CD8-positive, alpha-beta memory T cell (primary cell): ENCODE measurements at places on chromosomes 7 and 10.

- no peak for DNase-seq
Observed at GRCh38 chr7:29086545-29086944, 59.8 kb downstream of the CPVL start.

GRCh38 chr10:8815969-8816368, 761.5 kb downstream of the GATA3 start:
- DNase-seq: no peak

GRCh38 chr7:40698214-40698920, 563.6 kb downstream of the SUGCT start:
- DNase-seq: no peak

DNA sequence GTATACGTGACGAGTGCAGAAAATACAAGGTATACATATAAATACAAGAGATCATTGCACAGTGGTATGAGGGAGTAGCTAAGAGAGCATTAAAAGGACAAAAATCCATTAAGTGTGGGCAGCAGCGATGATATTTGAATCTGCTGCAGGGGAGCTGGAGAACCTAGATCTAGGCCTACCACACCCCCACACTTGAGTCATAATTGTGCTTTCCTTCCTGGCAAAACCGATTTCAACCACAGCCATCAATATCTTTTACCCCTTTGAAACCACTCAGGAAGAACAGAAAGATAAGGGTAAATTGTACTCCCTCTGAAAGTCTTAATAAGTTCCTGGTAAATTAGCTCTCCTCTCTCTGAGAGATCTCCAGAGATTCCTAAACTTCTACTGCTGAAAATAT, 345.0 kb downstream of the SORCS1 start:
- DNase-seq: no peak

- DNase-seq: no peak
Observed at GRCh38 chr10:79982362-79982800, 33.5 kb upstream of the SFTPD start.

- DNase-seq: no peak
Observed at GRCh38 chr10:47339186-47339735, 8.9 kb upstream of the RBP3 start.
